Stimulated activated CD8-positive, alpha-beta memory T cell treated with anti-CD3 and anti-CD28 coated beads, Interleukin-7, amount 100 ng/mL, for 1 hour (primary cell): ENCODE measurements at places on chromosomes 16 and 17.

- DNase-seq, result no peak
These were observed 1.9 kb upstream of the CCDC102A start for GRCh38 chr16:57538235-57538721.

DNA sequence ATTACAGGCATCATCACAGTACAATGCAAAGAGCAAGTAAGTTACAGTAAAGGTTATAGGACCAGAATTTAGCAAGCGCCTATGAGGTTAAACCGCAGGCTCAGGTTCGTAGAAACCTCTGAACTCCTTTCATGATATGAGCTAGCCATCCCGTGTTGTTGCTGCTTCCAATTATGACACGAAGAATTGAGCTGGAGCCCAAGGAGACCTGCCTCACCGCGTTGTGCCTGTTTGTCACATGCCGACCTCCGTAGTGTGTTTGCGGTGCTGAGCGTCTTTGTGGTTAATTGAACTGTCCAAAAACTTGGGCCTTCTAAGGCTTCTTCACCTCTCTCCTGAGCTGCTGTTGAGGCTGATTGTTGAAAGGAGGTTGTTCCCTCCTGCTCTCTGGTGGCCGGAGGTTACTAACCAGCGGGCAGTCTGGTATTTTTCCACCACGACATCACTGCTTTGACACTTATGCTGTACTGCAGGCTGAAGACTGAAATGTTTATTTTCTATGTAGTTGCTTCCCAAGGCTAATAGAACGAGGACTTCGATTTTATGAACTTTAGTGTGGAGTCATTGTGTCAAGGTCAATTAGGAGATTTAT, 67.5 kb downstream of the SEC14L1 start:
- DNase-seq, result no peak

DNA sequence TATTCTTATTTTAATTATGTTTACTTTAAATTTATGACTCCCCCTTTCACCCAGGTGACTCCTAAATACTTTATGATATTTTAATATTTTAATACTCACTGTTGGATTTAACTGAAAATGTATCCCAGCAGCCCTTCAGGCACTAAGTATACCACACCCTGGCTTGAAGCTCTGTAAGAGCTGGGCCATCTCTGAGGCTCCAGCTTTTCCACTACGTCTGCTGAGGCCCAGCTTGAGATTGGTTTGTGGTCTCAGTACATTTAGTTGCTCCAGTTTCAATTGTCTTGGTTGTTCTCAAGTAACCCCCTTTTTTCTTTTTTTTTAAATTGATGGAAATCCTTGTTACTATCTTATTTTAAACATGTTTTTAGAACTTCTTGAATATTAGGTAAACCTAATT, 27.0 kb upstream of the CAPNS2 start:
- DNase-seq, result no peak

GRCh38 chr16:75789237-75789636, 62.9 kb upstream of the CPHXL start:
- no peak for DNase-seq

DNA sequence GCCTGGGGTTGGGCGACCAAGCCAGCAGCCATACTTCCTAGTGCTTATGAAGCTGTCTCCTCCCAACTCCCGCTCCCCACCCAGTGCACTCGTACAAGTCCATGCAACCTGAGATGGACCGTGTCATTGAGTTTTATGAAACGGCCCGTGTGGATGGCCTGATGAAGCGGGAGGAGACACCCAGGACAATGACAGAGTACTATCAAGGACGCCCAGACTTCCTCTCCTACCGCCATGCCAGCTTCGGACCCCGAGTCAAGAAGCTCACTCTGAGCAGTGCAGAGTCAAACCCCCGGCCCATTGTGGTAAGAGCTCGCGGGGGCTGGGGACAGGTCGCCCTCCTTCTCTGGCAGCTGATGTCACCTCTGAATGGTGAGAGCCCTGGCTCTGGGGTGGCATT, 11.0 kb upstream of the KATNB1 start:
- no peak for DNase-seq

- DNase-seq, result no peak
These were observed 61.8 kb upstream of the ENDOV start for GRCh38 chr17:80352991-80353665.

DNA sequence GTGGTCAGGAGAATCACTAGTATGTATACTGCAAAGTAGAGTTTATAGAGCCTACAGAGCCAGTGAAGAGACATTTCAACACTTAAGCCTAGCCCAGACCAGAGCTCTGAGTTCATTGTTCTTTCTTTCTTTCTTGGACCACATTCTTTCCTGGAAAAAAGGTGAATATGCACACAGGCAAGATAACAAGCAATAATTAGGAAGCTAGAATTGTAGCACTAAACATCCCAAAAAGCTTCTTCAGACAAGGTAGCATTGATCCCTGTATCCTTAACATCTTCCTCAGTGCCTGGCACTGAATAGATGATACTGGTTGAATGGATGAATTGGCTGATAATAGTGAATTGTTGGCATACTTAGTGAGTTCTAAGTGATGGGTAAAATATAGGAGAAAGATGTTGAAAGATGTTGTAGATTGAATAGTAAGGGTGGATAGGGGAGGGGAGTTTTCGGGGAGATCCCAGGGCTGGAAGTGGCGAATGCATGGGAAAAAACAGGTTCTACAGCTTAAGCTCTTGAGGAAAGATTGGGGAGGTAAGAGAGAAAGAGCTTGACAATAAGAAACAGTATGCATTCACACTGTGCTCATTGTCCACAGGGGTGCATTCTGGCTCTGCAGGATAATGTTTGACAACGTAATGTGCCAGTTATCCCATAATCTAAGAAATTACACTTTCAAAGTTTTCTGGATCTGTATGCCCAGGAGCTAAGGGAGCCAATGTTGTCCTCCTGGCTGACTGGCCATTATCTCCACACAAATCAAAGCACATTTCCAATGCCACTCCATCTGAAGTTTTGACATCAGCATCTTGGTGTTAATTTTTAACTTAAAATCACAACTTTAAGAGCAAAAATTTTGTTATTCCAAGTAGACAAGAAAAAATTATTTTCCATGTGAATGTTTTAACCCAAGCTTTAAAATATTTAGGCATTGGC, 35.6 kb downstream of the TUBD1 start:
- DNase-seq, result no peak

DNA sequence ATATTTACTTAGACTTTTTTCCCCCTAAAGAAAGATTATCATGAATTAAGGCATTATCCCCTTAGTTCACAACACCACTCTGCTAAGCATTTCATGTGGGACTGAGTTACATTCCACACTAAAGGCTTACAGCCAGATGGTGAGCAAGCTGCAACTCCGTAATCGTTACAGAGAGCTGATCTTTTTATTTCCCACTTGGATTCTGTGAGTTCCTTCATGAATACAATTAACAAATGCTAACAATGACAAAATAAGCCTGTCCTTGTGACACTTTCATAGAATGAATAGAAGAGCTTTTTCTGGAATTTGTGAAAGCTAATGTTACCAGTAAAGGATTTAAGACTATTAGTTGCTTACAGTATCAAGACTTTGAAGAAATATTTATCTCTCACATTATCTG, 8.7 kb downstream of the OGFOD1 start:
- no peak for DNase-seq

DNA sequence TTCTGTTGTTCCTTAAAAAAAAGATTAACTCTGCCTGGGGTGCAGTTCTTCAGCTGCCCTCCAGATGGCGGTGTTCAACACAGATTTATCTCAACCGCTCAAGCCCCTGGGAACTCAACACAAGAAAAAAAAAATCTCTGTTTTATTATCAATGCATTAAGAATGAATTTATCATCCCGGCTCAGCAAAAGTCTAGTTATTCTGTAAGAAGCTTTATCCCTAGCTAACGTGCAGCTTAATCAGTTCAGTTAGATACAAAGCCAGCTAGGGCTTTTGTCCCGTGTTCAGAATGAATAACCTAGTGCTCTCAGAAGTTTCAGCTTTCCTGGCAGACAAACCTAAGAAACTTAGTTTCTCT, 475.9 kb upstream of the CCL2 start:
- DNase-seq, result no peak

DNA sequence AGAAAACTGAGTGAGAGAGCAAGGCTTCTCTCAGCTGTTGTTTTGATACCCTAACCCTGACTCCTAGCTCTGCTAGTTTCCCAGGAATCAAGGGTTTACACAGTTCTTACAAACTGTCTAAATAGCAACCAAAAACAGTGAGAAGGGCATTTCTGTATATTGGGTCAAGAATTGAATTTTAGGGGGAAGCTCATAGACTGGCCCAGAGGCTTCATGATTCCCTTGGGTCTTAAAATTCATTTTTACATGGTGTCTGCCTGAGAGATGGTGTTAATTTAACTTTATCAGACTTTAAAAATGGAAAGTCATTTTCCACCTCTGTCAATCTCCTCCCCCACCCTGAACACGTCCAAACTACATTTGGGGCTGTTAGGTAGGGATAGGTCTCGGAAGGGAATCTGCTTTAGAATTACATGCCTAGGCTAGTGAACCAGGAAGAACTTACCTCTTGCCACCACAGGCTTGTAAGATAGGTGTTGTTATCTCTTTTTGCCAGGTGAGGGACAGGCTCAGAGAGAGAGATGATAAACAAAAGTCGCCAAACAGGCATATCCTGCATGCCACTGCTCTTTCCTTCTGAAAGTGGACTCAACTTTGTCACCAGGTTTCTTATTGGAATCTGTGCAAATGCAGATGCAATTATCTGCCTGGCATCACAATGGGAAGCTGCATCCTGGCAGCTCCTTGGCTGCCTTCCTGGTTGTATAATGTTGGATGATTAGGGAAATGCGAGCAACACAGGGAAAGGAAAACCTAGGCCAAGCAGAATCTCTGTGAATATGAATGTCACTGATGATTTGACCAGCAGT, 3.1 kb downstream of the PHAF1 start:
- DNase-seq, result no peak

GRCh38 chr17:83024218-83024971, 55.0 kb upstream of the METRNL start:
- no peak for DNase-seq

- no peak for DNase-seq
These were observed 2.5 kb downstream of the KRTAP2-2 start for GRCh38 chr17:41052566-41052965.

DNA sequence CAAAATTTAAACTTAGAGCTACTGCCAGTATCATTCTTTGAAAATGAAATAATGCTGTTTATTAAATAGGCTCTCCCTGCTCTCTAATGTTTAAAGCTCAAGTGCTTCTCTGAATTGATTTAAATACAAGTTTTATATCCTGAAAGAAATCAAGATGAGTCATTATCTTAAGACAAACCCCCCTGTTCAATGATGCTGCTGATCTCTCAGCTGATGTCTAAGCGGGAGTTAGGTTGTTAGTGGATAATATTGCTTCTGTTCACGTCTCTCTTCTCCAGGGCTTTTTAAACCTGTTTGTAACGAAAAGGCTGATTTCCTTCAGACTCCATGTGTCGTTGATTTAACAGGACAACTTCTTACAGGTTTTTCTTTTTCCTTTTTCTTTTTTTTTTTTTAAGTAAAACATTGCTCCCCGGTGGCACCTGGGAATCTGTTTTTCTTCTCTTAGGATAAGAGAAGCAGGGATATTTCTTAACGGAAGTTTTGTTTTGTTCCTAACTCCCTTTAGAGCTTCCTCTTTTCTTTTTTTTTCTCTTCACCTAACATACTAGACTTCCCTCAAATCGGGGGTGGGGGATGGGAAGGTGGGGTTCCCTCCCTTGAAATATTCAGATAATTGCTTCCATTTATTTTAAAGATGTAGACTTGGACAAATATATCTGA, 807 bp upstream of the LYRM9 start:
- no peak for DNase-seq

DNA sequence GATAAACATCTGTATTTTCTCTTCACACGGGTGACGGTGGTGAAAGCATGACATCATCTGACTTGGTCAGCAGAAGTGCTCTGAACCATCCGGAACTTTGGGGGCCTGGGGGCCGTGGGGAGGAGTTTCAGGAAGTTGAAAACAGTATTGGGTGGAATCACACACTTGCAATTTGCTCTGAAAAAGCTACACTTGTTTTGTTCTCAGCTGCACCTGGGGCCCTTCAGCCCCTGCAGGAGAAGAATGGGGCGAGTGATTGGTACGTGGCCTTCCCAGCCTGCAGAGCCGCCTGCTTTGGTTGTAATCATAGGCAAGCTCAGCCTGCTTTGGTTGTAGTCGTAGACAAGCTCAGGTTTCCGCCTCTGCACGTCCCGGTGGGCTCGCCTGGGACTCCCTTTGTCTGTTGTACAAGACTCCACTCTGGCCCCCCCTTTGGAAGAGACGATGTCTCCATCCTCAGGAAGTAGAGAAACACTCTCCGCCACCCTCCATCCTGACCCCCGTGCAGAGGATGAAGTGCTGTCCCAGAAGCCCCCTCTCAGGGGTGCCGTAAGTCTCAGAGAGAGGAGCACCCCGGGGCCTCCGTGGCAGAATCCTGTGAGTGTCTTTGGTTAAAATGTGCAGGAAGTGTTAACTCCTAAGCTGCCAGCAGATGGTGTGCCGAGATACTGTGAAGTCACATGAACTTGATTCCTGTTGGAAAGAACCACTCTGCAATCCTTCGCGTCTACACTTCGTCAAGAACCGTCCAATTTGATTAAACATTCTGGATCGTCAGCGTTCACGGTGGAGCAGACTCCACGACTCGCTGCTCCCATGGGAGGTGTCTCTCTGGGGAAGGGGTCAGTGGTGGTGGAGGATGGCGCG, 5.4 kb downstream of the BANP start:
- peak; percentile 37 for DNase-seq

DNA sequence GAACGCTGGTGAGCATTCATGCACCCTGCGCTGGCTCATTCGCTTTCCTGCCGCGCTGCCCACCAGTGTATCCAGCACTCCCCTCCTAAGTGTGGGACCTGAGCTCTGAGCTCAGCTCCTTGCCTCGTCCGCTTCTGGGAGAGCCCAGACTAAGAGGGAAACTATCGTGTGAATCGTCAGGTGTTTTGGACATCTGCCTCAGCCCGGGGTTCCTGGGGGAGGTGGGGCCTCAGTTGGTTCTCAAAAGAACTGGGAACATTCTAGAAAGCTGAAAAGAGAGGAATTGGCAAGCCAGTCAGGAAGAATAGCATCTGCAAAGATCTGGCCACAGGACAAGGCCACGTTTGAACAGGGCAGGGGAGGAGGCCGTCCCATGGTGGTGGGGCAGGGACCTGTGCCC, 205.4 kb upstream of the CIBAR2 start:
- no peak for DNase-seq

GRCh38 chr17:32445497-32445896, 1.2 kb downstream of the PSMD11 start:
- no peak for DNase-seq

DNA sequence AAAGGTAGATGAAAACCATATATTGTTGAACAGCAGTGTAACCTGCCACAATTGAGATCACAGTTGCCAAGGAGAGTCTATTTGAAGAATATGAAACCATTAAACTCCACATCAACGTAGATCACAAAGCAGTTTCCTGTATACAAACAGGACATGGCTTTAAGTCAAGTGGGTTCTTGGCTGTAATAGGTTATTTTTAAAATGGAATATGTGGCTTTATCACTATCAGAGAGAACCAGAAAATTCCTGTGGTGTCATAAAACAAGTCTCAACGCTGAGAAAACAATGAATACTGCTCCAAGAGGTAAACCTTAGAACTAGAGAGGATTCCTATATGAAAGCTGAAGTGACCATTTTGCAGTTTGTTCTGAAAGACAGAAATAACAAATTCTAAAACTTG, 999.7 kb downstream of the CDH11 start:
- DNase-seq, result no peak
